Heart right ventricle (tissue), 16 donors: ENCODE measurements at places on chromosomes 4 and X.

DNA sequence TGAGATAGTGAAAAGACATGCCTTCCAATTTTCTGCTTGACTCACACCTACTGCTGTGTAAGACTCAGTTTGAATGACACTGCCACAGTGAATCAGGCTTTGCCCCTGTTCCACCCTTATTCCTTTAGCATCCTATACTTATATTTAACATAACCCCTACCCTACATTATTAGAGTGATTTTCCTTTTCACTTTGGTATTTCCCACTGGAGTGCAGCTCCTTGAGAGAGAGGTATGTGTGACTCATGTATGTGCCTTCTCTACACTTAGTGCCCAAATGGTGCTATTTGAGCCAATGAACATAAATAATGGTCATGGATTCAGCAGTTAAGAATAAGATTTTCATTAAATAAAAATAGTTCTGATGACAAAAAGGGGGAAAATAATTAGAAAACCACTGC is 69.5 kb downstream of the RRAGB start:
- DNase-seq, result no peak

DNA sequence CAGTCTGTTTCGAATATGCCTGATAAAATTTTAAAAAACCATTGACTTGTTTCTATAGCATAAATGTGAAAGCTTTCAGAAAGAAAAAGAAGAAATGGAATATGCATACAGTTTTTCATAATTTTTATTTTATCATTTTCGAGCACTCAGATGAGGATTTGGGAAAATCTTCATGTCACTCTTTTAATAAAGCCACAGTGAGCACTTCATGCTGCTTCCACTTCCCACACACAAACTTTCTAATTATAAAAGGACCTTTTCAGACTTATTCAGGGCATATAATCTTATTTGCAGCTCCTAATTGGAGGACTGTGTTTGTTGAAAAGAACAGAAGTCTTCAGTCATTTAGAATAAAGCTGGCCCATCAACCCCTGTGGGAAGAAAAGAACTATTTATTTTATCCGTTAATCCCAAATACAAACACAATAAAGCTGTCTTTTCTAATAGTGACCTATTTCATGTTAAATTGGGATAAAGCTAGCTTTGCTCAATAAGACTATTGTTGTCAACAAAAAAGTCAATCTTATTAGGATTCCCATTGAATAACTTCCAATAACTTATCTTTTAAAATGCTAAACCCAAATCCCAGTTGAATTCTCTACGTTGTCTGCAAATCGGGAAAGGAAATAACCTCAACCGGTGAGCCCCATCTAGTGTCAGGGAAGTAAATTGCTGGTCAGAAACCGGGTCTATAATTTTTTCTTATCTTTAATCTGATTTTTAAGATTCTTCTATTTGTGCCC is 211.5 kb downstream of the PDGFRA start:
- DNase-seq, result no peak

DNA sequence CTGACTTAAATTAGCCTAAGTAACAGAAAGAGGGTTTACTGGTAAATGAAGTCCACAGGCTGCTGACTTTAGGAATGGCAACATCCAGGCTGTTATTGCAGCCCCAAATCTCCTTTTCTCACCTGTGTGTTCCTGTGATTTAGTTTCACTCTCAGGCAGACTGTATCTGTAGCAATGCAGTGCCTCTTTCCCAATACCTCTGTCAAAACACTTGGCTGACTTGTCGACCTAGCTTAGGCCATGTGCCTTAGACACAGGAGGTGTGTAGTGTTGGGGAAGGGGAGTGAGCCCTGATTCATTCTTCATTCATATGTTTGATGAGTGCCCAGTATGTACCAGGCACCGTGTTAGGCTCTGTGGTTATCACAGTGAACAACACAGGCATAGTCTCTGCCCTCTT is 46.9 kb downstream of the JADE3 start:
- DNase-seq, result no peak

DNA sequence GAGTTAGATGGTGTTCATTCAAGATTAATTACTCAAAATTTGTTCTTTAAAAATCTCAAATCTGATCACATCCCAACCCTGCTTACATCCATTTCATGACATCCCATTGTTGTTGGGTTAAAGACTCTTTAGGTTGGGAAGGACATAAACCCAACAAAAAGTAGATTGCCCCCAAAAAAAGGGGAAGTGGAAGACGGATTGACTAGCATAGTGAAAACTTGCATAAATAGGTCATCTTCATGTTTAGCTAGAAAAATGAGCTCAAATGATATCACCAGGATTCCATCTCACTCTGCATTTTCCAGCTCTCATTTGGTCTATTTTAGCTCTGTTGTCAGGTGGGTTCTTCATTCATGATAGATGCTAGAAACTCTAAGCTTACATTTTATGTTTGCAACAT is 18.5 kb upstream of the TET2 start:
- no peak for DNase-seq

DNA sequence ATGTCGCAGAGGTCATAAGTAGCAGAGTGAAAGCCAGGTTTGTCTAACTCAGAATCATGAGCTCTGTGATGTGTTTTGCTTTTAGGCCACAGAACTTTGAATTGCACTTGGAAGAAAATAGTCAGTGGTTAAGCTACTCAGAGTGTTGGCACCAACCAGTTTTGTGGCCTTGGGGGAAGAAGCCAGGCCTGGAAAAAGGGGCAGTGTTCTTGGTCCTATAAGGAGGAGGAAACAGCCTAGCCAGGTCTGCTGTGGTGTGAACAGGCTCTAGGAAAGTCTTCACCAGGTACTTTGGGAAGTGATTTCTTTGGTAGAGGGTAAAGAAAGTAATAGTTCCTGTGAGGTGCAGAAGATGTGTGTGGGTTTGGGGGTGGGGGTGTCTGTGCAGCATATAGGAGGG is 49.2 kb downstream of the FHIP1A start:
- no peak for DNase-seq

DNA sequence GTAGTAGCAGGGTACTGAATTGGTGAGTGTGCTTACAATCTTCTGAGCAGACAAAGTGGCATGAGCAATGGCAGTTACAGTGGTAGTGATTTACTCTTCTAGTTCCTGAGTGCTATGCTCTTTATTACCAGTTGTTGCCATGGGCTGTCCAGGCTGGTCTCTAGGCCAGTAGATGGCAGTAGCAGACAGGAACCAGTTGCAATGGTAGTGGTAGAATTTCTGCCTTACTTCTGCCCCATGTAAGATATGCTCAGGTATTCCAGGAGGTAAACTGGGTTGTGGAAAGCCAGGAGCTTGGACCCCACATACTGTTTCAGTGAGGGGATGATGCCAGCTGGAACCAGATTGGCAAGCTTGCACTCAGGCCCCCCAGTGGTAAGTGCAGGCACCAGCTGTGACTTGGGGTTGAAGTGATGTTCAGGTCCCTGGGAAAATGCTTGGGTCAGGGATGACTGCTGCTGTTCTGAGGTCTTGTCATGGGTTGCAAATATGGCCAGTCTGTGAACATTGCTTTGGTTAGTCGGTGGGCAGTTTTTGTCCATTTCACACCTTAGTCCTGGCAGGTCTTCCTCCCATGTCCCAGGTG is 63.0 kb upstream of the ZXDB start:
- DNase-seq, result no peak

DNA sequence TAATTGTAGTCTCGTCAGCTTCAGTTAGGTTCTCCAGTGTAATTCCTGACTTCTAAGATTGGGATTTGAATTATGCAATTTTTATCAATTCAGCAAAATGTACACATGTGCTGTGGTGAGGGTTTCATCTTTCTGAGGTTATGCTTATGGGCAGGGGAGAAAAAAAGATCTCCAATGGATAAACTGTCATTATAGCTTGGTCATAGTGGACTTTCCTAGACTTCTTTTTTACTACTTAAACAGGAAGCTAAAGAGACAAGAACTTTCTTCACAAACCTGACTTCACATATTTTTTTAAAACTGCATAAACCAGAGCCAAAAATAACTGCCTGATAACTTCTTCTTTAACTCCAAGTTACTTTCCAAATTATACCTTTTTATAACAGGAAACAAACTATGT is 21.7 kb upstream of the SPP1 start:
- no peak for DNase-seq

DNA sequence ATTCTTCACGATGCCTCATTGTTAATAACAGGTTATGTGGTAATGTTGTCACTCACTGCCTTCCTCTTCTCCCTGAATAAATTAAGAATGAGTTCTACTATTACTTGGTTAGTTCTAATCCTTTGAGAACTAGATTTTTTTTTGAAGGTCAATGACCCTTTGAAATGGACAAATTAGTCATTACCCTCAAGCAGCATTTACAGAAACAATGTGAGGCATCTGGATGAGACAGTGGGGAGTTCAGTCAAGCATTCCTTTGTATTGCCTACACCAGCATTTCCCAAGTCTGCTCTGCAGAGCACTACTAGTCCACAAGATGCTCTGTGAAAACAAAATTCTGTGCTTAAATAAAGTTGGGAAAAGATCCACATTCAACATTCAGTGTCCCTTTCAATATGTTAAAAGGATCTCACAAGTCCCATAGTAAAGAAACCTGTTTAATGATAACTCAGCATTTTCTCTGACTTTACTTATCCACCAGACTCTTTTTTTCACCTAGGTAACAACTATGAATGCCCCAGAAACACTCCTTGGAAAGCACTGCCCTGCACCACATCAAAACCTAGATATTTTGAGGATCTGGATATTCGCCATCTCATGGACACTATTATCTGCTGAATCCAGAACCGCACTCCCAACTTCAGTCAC is 60.6 kb downstream of the CHRDL1 start:
- no peak for DNase-seq

- DNase-seq, result no peak
Observed at GRCh38 chr4:87746001-87746400, 53.4 kb upstream of the IBSP start.

DNA sequence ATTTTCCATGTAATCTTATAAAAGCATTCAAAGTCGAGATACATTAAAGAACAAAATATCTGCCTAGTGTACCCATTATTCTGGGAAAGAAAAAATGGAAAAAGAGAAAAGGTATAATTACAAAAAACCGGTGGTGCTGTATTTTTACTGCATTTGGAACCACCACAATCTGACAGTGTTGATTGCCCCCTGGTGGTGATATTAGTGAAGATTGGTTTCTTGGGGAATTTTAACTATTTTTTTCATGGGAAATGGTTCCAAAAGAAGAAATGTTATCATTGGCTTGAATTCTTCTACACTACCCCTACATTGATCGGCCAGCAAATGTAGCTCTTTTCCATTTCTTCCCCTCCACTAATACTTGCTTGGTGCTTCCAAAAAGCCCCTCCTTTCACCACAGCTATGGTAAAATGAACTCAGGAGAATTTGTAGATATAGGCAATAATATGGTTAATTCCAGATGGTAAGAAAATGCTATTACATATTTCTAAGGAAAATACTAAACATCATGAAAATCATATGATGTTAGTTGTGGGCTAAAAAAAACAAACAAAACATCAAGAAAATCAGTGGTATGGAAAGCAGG is 50.0 kb downstream of the COX18 start:
- DNase-seq, result no peak

GRCh38 chr4:76200771-76201231 is 12.8 kb downstream of the SCARB2 start:
- DNase-seq, result no peak

DNA sequence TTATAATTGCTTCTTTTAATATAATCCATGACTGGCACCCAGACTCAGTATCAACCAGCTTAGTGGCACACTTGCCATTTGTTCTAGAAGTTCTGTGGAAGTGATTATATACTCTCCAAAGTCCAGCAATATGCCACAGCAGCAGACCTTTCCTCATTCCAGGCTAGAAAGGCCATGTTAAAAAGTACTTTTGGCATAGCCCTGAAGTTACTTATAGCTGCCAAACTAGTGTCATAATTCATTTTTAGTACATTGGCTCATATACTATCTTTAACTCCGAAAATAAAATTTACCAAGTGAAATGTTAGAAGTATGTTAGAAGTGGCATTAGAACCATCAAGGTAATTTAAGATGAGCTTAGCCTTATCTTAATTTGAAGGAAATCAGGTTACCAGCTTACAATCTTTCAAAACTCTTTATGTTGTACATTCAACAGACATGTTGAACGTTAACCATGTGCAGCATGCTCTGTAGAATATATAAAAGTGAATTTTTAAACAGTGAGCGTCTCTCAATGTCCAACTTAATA is 714.2 kb upstream of the LCORL start:
- DNase-seq, result no peak

DNA sequence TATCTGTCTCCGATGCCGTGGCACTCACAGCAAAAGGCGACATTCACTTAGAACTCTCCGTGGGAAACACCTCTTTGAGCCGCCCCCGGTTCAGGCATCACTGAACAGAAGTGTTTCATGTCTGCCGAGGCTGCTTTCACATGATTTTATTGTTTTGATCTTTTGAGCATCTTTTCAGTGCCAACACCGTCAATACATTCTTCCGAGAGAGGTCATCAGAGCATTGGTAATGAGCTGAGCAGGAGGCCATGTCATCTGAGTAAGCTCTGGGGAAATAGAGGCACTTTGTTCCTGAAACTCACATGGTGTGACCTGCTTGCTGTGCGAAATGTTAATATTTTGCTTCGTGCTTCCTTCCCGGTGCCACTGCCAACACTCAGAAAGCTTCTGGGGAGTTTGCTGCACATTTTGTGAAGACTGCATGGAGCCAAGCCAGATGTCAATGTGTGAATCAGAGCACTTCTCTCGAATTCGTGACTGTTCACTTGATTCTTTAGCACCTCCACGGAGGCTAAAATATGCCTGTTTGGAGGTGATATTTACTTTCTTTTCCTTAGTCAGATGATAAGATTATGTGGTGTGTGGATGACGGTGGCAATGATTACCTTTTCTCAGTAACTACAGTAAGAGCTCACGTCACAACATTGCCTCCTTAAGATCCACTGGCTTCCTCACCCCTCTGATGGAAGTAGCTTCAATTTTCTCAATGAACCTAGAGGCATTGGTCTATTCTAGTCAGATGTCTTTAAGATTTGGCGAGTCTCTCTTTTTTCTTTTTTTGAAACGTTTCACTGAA is 222.3 kb upstream of the HS3ST1 start:
- no peak for DNase-seq

DNA sequence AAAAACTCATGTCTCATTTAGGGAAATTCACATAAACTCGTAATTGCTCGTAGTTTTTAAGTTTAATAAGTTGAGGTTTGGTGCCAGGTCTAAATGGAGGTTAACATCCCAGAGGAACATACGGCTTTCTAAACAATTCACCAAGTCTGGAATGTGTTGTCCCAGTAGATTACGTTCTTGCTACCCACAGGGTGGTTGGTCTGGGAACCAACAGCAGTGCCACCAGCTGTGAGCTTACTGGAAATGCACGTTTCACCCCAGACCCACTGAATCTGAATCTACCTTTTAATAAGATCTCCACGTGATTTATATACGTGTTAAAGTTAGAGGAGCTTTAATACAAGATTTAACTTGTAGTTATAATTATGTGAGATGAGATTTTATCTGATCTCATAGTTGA is 134.3 kb downstream of the BMPR1B start:
- DNase-seq, result no peak
